Left colon (tissue), 2 donors: ENCODE measurements at places on chromosomes 16 and 17. TPM values are rescaled to one million over a fixed set of nuclear protein-coding genes. Genes with fewer than 3 reads are reported as not detected.

CFAP20 gene
- 20.9 TPM for total RNA-seq

RASL10B gene
- total RNA-seq = not detected

- no peak for DNase-seq
These were observed 308.7 kb upstream of the TNRC6C start for GRCh38 chr17:77649717-77650211.

DNA sequence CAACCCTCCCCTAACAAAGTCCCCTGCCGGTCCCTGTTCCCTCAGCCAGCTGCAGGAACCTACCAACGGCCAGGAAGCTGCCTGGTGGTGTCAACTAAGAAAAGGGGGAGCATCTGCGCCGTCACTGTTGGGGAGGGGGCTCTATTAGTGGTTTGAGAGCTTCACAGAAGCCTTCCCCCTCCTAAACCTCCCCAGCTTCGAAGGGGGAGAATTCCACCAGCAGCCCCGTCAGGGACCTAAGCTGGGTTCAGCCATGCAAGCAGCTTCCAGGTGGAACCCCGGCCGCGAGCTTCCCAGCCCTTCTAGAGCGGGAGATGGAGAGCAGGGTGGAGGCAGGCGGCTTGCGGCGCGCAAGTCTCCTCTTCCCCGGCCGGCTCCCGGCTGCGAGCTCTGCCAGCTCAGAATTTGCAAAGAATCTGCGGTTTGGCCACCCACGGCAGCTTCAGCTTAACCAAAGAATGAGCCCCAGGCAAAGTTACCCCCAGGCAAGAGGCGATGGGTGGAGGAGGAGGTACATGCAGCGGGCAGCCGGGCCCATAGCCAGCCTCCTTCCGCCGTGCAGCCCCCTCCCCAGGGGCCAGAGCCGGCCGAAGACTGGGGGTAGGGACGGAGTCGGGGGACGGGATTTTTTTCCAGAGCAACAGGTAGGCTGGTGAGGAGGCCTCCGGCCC is 33.7 kb downstream of the DDX19A start:
- DNase-seq = peak; percentile 61

GRCh38 chr16:81752225-81752875 is 26.7 kb upstream of the PLCG2 start:
- DNase-seq = peak; percentile 65
